ENCODE measurements at places on chromosomes 2 and 18.
A peak's percentile ranks its signal among the peaks of the same experiment; 100 is the strongest.

DNA sequence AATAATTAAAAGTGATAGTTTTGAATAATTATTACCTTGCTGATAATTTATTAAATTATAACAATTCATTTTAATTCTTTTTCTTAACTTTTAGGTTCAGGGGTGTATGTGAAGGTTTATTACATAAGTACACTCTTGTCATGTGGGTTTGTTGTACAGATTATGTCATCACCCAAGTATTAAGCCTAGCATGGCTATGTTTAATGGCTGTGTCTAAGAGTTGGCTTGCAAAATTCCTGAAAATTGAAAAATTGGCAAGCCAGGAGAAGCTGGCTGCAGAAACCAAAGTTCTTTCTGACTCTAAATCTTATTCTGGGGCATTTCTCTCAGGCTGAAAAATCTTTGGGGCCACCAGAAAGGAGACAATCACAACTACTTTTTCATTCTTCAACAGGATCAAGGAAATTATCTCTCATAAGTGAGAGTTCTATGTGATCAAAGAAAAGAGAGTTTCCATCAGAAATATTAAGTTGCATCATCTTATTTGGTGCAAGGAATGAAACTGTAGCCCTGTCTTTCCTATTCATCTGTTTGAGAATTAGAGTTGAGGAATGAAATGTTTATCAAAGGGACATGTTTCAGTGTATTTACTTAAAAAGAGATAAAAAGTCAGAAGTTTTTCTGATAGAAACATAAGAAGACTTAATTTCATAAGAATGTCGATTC, 412.1 kb upstream of the CDH2 start:
- H3K27me3 ChIP-seq, result no peaks in the 10 kb centered on the region
- DNase-seq, result no peak
- no peak overlapping the region for H3K27ac ChIP-seq
- H3K36me3 ChIP-seq, result no peaks in the 10 kb centered on the region
- peaks cover 9% of the 10 kb centered on the region for H3K4me1 ChIP-seq

- peaks cover 33% of the 10 kb centered on the region for H3K4me1 ChIP-seq
- DNase-seq, result no peak
- no peak overlapping the region for H3K4me3 ChIP-seq
- no peak overlapping the region for H3K27ac ChIP-seq
- no peaks in the 10 kb centered on the region for H3K27me3 ChIP-seq
- H3K36me3 ChIP-seq, result no peaks in the 10 kb centered on the region
Measured at GRCh38 chr2:186607660-186608324, 17.9 kb downstream of the ITGAV start.

DNA sequence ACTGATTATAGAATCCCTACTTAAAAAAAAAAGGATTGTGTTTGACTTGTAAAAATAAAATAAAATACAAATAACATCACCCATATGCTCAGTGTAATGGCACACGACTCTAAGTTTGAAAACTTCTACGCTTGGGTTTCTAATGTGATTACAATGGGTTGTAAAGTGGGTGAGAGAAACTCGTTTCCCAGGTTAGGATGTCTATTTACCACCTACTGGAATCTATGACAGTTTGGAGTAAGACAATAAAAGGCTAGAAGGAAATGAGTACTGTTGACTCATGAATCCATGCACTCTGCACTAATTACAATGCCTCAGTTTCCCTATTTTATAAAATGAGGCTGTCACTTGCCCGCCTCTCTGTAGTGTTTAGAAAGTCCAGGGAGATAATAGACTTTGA, 204.2 kb upstream of the FBXO11 start:
- H3K27me3 ChIP-seq, result no peaks in the 10 kb centered on the region
- H3K4me3 ChIP-seq, result peak overlapping the region; percentile 87
- H3K27ac ChIP-seq, result no peak overlapping the region
- no peak for DNase-seq
- no peaks in the 10 kb centered on the region for H3K36me3 ChIP-seq

DNA sequence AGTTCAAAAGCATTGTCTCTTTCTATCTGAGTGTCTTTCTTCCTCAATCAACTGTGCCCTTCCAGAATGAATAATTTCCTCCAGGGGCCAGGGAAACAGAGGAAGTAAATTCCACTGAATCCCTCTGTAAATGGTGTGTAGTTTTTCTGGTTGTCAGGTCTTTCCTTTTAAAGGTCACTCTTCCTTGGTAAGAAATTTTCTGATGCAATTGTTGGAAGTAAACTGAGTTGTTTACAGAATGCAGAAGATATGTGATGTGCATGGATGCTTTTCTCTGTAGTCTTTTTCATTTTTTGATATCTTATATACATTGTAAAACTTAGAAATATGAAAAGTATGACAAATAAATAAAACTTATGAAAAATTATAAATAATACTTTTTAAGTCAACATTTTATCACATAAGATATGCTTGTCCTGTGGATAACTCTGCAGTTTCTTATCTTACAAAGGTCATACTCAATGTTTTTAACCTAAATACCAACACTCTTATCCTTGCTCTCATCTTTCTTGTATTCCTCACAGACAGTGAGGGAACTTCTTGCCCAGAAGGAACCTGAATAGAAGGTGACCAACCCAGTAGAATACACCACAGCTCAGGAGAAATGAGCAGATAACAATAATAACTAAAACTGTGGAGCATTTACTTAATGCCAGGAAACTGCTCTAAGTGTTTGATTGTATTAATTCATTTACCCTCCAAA, 234.5 kb downstream of the METTL4 start:
- no peak for DNase-seq
- peaks cover 7% of the 10 kb centered on the region for H3K36me3 ChIP-seq
- no peaks in the 10 kb centered on the region for H3K27me3 ChIP-seq
- H3K4me3 ChIP-seq, result no peak overlapping the region
- H3K4me1 ChIP-seq, result peaks cover 10% of the 10 kb centered on the region
- H3K27ac ChIP-seq, result no peak overlapping the region

- DNase-seq, result peak; percentile 19
- H3K4me1 ChIP-seq, result peaks cover 24% of the 10 kb centered on the region
- peak overlapping the region; percentile 74 for H3K27ac ChIP-seq
- H3K36me3 ChIP-seq, result peaks cover 14% of the 10 kb centered on the region
- peaks cover 9% of the 10 kb centered on the region for H3K27me3 ChIP-seq
- H3K4me3 ChIP-seq, result no peak overlapping the region
Measured at GRCh38 chr18:9803698-9804516, 81.9 kb upstream of the TXNDC2 start.

DNA sequence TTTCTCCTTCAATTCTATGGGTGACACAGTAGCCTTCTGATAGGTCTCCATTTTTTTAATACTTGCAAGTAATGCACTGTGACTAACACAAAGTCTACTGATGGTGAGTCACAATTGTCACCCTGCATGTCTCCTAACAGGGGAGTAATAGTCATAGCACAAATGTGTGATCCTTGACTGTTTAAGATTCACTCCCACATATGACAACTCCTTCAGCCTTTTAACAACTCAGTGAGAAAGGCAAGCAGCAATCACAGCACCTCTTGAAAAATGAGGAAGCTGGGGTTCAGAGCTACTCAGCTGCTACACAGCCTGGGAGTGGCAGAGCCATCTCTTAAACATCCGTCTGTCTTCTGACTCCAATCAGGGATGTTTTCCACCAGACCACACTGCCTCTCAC, 63.8 kb downstream of the EHD3 start:
- DNase-seq, result no peak
- H3K36me3 ChIP-seq, result no peaks in the 10 kb centered on the region
- peaks cover 6% of the 10 kb centered on the region for H3K27me3 ChIP-seq
- H3K4me3 ChIP-seq, result no peak overlapping the region
